DND-41 (cell line): ENCODE measurements at places on chromosomes 3 and 15.

DNA sequence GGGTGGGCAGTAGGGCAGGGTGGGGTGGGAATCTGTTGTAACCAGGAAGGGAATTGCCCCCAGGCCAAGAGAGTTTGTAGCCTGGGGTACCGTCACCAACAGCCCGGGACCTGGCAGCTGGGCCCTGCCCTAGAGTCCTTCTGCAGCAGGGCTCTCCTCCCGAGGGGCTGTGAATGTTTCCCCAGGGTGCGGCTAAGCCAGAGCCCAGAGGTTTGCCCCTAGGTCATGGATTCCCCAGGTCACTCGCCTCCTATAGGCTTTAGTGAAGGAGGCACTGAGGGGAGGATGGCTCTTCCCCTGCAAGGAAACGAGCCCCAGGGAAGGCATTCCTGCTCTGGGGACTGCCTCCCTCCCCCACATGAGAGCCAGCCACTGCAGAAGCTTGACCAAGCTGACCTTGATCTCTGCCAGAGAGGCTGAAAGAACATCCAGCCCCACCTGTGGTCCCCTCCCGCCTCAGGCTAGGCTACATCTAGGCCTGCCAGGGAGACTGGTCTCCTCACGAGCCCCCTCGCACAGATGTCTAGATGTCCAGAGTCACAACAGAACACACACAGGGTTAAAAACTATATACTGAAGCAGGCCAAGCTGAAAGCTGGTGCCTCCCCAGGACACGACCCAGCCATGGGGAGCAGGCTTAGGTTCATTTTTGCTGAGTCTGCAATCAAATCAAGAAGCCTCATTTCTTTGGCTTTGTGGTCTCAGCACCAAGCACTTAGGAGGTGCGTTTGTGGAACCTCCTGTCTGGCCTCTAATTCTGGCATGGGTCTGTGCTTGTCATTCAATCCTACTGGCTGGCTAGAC lies 69.1 kb upstream of the TAMM41 start:
- DNase-seq, result no peak
- H3K27me3 ChIP-seq, result peaks cover 2% of the 10 kb centered on the region
- H3K27ac ChIP-seq, result no peak overlapping the region
- no peaks in the 10 kb centered on the region for H3K4me1 ChIP-seq
- no peak overlapping the region for H3K4me3 ChIP-seq
- no peaks in the 10 kb centered on the region for H3K36me3 ChIP-seq

DNA sequence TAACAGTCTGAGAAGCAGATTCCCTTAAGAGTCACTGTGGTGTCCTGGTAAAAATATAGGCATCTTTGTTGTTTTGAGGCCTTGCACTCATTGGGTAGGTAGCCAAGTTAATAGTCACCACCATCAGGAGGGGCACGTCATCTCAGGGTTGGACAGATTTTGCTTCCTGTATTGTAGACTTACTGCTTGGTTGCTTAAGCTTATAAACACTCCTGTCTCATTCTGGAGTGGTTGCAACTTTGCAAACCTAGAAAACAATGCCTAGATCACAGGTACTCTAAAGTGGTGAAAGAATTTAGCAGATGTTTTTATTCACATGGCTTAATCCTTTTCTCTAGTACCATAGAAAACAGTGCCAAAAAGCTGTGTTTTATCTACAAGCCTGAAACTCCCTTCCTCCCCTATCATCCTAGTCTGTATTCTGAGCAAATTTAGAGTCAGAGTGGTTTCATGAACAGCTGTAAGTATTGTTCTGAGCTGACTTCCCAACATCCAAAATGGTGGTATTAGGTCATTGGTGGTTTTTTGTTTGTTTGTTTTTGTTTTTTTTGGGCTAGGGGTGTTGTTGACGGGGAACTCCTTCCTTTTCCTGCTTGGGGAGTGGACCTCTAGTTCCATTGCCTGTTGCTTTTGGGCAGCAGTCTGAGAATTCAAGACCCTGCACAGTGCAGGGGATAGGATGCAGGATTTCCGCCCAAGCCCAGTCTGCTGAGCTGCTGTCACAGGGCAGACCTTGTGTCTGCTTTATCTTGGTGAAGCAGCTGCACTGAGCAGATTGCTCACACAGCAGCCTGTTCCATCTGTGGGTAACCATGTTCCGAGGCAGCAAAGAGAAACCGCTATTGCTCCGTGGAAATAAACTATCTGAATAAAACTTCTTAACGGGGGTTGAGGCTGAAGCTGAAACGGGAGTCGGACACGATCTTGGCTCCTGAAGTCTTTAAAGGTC lies 202.0 kb downstream of the AKAP13 start:
- peak overlapping the region; percentile 56 for H3K4me3 ChIP-seq
- H3K4me1 ChIP-seq, result peaks cover 34% of the 10 kb centered on the region
- H3K27ac ChIP-seq, result peak overlapping the region; percentile 83
- peaks cover 37% of the 10 kb centered on the region for H3K36me3 ChIP-seq
- H3K27me3 ChIP-seq, result no peaks in the 10 kb centered on the region

- H3K4me3 ChIP-seq, result no peak overlapping the region
- no peak for DNase-seq
- H3K4me1 ChIP-seq, result no peaks in the 10 kb centered on the region
- no peaks in the 10 kb centered on the region for H3K27me3 ChIP-seq
- no peak overlapping the region for H3K27ac ChIP-seq
Measured at GRCh38 chr3:72515281-72515680, 333.0 kb downstream of the SHQ1 start.

DNA sequence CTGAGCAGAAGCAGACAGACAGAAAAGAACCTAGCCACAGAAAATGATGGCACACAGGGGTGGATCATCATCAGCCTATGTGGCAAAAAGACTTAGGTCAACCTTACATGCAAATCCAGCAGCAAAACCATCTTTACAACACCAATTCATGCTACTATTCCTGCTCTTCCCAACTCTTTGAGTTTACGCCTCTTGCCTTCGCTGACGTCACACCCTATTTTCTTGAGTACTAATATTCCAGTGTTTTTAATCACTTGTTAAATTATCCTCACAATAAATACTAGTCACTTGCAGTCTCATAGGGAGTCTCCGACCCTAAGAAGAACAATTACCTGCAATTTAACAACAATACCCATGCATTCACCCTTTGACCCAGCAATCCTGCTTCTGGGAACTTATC lies 6.0 kb upstream of the PSMD6 start:
- H3K27ac ChIP-seq, result no peak overlapping the region
- DNase-seq, result no peak
- H3K4me1 ChIP-seq, result peaks cover 10% of the 10 kb centered on the region; the same call in 1 of the 2 replicates
- peaks cover 5% of the 10 kb centered on the region for H3K27me3 ChIP-seq
- no peak overlapping the region for H3K4me3 ChIP-seq

GRCh38 chr3:9949626-9950025 lies 2.6 kb downstream of the PRRT3 start:
- DNase-seq, result no peak
- peaks cover 14% of the 10 kb centered on the region for H3K4me1 ChIP-seq
- H3K27me3 ChIP-seq, result peaks cover 13% of the 10 kb centered on the region
- no peaks in the 10 kb centered on the region for H3K36me3 ChIP-seq
- no peak overlapping the region for H3K4me3 ChIP-seq

- H3K4me1 ChIP-seq, result no peaks in the 10 kb centered on the region
- H3K27me3 ChIP-seq, result no peaks in the 10 kb centered on the region
- no peak overlapping the region for H3K4me3 ChIP-seq
- H3K36me3 ChIP-seq, result no peaks in the 10 kb centered on the region
- no peak overlapping the region for H3K27ac ChIP-seq
- DNase-seq, result no peak
Measured at GRCh38 chr3:119647171-119647570, 13.2 kb downstream of the POPDC2 start.

DNA sequence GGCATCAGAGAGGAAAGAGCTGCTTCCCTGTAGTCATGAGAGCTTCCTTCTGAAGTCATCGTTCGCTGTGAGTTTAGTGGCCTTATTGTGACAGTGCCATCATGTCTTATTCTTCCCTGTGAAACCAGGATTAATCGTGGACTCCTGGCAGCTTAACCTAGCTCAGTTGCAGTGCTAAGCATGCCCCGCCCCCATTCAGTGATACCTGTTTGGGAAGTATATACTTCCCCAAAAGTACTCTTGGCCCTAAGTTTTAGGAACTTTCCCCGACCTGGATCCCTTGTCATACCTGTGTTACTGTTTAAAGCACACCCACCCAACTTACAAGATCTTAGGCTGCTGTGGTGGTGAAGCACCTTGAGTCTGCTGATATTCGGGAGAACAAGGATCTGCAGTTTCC lies 32.1 kb upstream of the TIMP4 start:
- H3K4me3 ChIP-seq, result no peak overlapping the region
- H3K36me3 ChIP-seq, result no peaks in the 10 kb centered on the region
- no peak for DNase-seq
- peaks cover 52% of the 10 kb centered on the region for H3K4me1 ChIP-seq
- no peaks in the 10 kb centered on the region for H3K27me3 ChIP-seq

- H3K4me3 ChIP-seq, result no peak overlapping the region
- peaks cover 48% of the 10 kb centered on the region for H3K4me1 ChIP-seq
- H3K27me3 ChIP-seq, result no peaks in the 10 kb centered on the region
Measured at GRCh38 chr15:94293411-94294402, 62.3 kb downstream of the MCTP2 start.

DNA sequence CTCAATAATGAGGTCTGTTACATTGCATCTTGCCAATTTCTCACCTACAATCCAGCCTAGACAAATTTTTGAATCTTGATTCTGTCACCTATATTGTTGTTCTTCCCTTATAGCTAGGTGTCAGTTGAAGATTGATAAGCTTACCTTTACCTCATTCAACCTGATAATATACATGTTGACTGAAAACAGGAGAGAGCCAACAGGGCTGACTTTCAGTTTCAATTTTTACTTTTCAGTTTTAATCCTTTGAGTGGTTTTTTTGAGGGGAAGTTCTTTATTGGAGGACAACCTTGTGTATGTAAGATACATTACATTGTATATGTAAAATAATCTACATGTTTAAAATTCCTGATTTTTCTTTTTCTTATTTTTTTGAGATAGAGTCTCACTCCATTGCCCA lies 5.8 kb downstream of the ATP13A5 start:
- H3K4me3 ChIP-seq, result no peak overlapping the region
- no peak for DNase-seq
- no peaks in the 10 kb centered on the region for H3K4me1 ChIP-seq
- H3K27ac ChIP-seq, result no peak overlapping the region

DNA sequence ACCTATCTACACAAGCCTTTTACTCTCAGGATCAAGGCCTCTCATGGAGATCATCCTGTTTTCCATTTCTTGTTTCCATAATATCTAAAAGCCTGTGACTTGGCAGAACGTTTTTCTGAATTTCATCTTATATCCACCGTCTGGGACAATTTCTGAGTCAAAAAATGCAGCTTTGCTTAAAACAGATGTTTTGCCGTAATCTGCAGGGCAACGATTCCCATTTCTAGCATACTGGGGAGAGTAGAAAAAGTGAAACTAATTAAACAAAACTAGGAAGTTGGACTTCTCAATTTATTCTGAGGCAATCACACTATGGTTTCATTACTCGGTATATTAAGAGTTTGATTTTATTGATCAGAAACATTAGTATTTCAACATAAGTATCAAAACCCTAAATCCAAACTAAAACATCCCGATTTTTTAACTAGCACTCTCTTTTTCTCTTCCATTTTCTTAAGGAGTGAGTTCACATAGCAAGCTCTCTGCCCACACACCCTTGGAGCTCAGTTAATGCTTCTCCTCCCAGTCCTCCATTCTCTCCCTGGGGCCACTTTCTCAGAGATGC lies 33.6 kb downstream of the SPATA12 start:
- no peak overlapping the region for H3K27ac ChIP-seq
- no peak overlapping the region for H3K4me3 ChIP-seq
- no peaks in the 10 kb centered on the region for H3K36me3 ChIP-seq
- DNase-seq, result no peak
- H3K27me3 ChIP-seq, result peaks cover 22% of the 10 kb centered on the region

- no peaks in the 10 kb centered on the region for H3K36me3 ChIP-seq
- peaks cover 8% of the 10 kb centered on the region for H3K27me3 ChIP-seq
- H3K4me3 ChIP-seq, result no peak overlapping the region
- H3K4me1 ChIP-seq, result no peaks in the 10 kb centered on the region
- H3K27ac ChIP-seq, result no peak overlapping the region
Measured at GRCh38 chr3:124486324-124486723, 243.9 kb upstream of the UMPS start.

GRCh38 chr3:59404851-59405250 lies 355.0 kb upstream of the CFAP20DC start:
- no peaks in the 10 kb centered on the region for H3K4me1 ChIP-seq
- no peak overlapping the region for H3K4me3 ChIP-seq

- peak overlapping the region; percentile 81 for H3K27ac ChIP-seq
- peaks cover 22% of the 10 kb centered on the region for H3K4me1 ChIP-seq
- DNase-seq, result peak; percentile 34
- peak overlapping the region; percentile 60 for H3K4me3 ChIP-seq
- no peaks in the 10 kb centered on the region for H3K27me3 ChIP-seq
Measured at GRCh38 chr15:90000186-90001001, 730 bp upstream of the ZNF710 start.

- no peak overlapping the region for H3K27ac ChIP-seq
- peaks cover 23% of the 10 kb centered on the region for H3K4me1 ChIP-seq
Measured at GRCh38 chr15:89346516-89347231, 12.1 kb upstream of the POLG start.

- H3K27me3 ChIP-seq, result peaks cover 3% of the 10 kb centered on the region
- no peak overlapping the region for H3K27ac ChIP-seq
- H3K36me3 ChIP-seq, result no peaks in the 10 kb centered on the region
- H3K4me3 ChIP-seq, result no peak overlapping the region
Measured at GRCh38 chr15:38868326-38869114, 303.9 kb upstream of the RASGRP1 start.

DNA sequence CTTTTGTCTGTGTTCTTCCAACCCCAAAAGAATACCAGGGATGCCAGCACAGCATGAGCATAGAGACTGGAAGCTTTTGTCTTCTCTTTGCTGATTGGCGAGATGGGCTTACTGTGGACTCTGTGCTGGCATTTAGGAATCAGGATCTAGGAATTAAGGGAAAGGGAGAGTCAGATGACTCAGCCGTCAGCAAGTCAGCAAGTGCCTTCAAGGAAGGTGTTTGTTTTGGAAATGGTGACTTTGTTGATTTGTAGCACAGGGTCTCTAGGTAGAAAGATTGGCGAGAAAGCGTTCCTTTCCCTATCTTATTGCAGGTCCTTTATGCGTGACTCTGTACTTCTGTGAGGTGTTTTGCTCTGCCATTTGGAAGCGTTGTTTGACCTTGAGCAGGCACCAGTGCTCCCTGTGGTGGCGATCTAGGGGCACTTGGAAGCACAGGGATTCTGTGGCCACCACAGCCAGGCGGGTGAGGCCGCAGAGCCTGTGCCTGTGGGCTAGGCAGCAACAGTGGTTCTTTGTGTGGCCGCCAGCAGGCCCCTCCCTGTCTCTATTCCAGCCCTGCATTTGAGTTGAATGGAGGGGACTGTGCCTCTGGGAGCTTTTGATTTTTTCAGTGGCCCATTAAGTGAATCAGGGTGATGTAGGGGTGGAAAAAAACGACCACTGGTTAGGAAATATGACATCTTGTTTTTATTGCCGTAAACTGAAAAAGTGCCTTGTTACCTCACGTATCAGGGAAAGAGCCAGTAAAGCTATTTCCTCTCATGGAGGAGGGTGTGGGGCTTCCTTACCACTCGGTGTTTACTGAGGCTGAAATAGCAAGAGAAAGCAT lies 19.0 kb downstream of the FAN1 start:
- H3K27ac ChIP-seq, result no peak overlapping the region
- H3K27me3 ChIP-seq, result no peaks in the 10 kb centered on the region
- no peak overlapping the region for H3K4me3 ChIP-seq
- H3K4me1 ChIP-seq, result no peaks in the 10 kb centered on the region
- peaks cover 95% of the 10 kb centered on the region for H3K36me3 ChIP-seq
- DNase-seq, result no peak
